ENCODE measurements at places on chromosomes 5 and 9. TPM values are rescaled to one million over a fixed set of nuclear protein-coding genes. Genes with fewer than 3 reads are reported as not detected.
A peak's percentile ranks its signal among the peaks of the same experiment; 100 is the strongest.

- peak; percentile 66 for DNase-seq
- H3K4me1 ChIP-seq, result no peaks in the 10 kb centered on the region
- H3K36me3 ChIP-seq, result no peaks in the 10 kb centered on the region
- H3K4me3 ChIP-seq, result no peak overlapping the region
- H3K27me3 ChIP-seq, result no peaks in the 10 kb centered on the region
Measured at GRCh38 chr5:1012900-1013237, 4.3 kb downstream of the NKD2 start.

DNA sequence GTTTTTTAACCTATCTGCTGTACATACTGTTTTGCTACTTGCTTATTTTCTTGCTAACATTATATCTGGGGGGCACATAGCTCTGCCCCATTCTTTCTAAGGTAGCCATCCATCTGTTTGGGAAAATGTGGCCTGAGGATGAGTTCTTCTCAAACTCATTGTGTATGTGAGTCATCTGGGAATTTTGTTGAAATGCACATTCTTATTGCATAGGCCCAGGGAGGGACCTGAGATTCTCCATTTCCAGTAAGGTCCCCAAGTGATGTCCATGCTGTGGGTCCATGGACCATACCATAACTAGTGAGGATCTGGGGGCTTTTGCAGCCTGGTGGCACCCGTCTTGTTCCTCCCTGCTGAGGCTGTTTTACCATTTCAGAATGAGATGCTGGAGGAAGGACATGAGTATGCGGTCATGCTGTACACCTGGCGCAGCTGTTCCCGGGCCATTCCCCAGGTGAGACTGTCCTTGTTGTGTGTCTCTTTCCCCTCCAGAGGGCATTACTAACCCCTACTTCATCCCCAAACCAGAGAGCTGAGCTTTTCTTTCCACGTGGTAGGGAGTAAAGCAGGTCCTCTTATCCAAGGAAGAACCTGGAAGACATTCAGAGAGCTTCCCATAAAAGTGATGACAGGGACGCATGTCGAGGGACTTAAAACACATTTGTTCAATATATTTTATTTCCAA lies 28.6 kb downstream of the CYFIP2 start:
- H3K27me3 ChIP-seq, result no peaks in the 10 kb centered on the region
- H3K4me1 ChIP-seq, result no peaks in the 10 kb centered on the region
- peaks cover 2% of the 10 kb centered on the region for H3K36me3 ChIP-seq
- no peak overlapping the region for H3K27ac ChIP-seq
- DNase-seq, result no peak

ZBTB6 gene
- 8.4 TPM for total RNA-seq

DNA sequence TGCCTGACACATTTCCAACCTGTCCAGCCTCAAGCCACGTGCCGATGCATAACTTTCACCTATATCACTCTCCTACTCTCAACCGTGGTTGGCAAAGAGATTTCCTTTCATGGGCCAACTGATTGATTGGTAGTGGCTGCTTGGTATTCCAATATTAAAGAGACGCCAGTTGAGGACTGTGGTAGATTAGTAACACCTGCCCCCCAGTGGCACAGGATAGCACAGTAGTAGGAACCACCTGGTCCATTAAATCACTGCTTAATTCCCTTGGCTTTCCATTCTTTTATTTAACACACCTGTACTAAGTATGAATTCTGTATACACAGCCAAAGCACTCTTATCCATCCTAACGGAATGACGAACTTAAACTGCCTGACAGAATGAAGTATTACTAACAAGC lies 19.1 kb upstream of the FOXB2 start:
- H3K27me3 ChIP-seq, result no peaks in the 10 kb centered on the region
- H3K4me3 ChIP-seq, result no peak overlapping the region
- no peak for DNase-seq
- H3K4me1 ChIP-seq, result no peaks in the 10 kb centered on the region
- H3K27ac ChIP-seq, result no peak overlapping the region

SPATA31E1 gene
- not detected for total RNA-seq

DNA sequence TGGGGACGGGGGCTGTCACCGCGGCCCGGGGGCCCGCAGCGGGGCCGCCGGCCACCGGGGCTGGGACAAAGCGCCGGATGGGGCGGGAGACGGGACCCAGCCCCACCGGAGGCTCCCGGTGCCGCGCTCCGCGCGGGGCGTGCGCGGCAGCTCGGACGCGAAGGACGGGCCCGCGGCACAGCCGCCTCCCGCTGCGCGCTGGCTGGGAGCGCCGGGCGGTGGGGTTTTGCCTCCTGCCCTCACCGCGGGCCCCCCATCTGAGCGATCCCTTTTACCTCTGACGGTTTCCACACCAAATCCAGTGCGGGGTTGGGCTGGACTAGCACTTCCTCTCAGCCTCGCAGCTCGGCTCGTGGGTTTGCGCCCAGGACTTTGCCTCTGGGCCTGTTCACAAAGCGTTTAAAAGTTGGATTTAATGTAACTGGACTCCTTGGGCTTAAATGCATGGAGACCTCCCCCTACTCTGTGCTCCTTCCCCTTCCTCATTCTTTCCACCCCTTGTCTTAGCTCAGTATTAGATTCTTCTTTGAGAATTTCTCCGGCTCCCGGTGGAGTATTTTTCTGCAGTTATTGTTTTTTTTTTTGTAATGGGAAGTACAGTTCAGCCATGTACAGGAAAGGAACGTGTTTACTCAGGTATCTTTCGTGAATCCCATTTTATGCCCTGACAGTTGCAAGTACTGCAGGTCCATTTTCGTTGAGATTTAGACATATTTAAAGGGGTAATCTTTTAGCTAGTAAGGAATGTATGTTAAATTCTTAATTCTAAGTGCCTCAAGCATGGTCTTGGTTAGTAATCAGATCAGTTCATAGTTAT lies 691 bp downstream of the FCHO2 start:
- H3K4me1 ChIP-seq, result no peaks in the 10 kb centered on the region
- no peaks in the 10 kb centered on the region for H3K36me3 ChIP-seq
- H3K27me3 ChIP-seq, result no peaks in the 10 kb centered on the region
- H3K27ac ChIP-seq, result peak overlapping the region; percentile 57

DNA sequence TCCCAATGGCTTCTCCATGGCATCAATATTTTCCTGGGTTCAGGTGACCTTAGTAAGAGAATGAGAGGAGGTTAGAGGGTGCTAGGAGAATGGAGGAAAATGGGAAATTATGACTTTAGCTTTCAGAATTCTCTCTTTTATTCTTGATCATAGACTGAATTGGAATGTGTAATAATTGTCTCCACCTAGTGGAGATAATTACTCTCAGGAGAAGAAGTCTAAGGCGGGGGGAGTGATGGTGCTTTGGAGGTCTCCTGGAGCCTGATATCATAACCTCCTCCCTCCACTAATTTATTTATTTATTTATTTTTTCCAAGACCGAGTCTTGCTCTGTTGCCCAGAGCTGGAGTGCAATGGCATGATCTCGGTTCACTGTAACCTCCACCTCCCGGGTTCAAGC lies 221.3 kb downstream of the GRIA1 start:
- DNase-seq, result no peak
- no peaks in the 10 kb centered on the region for H3K4me1 ChIP-seq
- H3K36me3 ChIP-seq, result no peaks in the 10 kb centered on the region
- no peak overlapping the region for H3K27ac ChIP-seq
- no peak overlapping the region for H3K4me3 ChIP-seq

GRCh38 chr5:31449174-31449573 lies 82.7 kb downstream of the DROSHA start:
- H3K4me3 ChIP-seq, result no peak overlapping the region
- H3K4me1 ChIP-seq, result no peaks in the 10 kb centered on the region
- no peak overlapping the region for H3K27ac ChIP-seq
- DNase-seq, result no peak

NUTM2G gene
- not detected for total RNA-seq

- H3K27ac ChIP-seq, result no peak overlapping the region
- H3K4me3 ChIP-seq, result no peak overlapping the region
- no peak for DNase-seq
- H3K4me1 ChIP-seq, result no peaks in the 10 kb centered on the region
Measured at GRCh38 chr5:156446526-156446925, 119.6 kb downstream of the SGCD start.

OGN gene
- total RNA-seq, result 175 TPM

DND1 gene
- 0.84 TPM for total RNA-seq

- no peak overlapping the region for H3K4me3 ChIP-seq
- no peaks in the 10 kb centered on the region for H3K4me1 ChIP-seq
- no peak for DNase-seq
- no peaks in the 10 kb centered on the region for H3K36me3 ChIP-seq
Measured at GRCh38 chr9:130937146-130938076, 1.6 kb downstream of the FIBCD1 start.

ZFP62 gene
- total RNA-seq, result 24.7 TPM

DNA sequence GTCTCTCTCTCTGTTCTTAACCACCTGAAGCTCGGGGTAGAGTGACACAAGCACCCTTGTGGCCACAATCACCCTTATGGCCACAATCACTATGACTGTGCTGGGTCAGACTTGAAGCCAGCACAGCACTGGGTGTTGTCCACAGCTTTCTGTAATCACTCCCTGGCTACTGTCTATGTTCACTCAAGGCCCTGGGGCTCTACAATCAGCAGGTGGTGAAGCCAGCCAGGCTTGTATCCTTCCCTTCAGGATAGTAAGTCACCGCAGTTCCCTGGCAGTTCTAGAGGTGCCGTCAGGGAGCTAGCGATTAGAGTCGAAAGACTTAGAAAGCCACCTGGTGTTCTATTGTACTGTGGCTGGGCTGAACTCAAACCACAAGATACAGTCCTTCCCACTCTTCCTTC lies 44.2 kb downstream of the GDA start:
- H3K36me3 ChIP-seq, result no peaks in the 10 kb centered on the region
- no peak for DNase-seq
- H3K4me1 ChIP-seq, result no peaks in the 10 kb centered on the region
- no peak overlapping the region for H3K4me3 ChIP-seq

ARSI gene
- total RNA-seq, result 0.91 TPM

DNA sequence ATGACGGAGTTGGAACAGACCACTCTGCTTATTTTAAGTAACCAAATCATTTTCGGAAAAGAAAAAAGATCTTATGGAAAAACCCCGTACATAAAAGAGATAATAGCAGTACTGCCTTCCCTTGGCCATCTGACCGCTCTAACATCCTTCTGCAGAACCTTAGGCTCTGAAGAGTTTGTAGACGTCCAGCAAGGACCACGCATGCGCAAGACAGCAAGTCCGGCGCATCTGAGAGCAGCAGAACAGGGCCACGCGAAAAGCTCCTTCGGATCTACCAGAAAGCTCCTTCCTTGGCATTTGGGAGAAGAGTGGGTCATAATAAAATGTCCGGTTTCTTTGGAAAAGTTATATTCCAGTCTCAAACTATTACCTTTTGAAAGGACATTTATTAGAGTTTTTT lies 26.8 kb downstream of the PAX5 start:
- H3K27ac ChIP-seq, result no peak overlapping the region
- no peaks in the 10 kb centered on the region for H3K4me1 ChIP-seq
- DNase-seq, result no peak
- no peak overlapping the region for H3K4me3 ChIP-seq
- no peaks in the 10 kb centered on the region for H3K36me3 ChIP-seq
- peaks cover 6% of the 10 kb centered on the region for H3K27me3 ChIP-seq

EDIL3 gene
- 154 TPM for total RNA-seq

SH2D3C gene
- 19.7 TPM for total RNA-seq

SHOC1 gene
- total RNA-seq, result not detected

FAM219A gene
- 43.9 TPM for total RNA-seq

CRHBP gene
- total RNA-seq, result 7.0 TPM

DNA sequence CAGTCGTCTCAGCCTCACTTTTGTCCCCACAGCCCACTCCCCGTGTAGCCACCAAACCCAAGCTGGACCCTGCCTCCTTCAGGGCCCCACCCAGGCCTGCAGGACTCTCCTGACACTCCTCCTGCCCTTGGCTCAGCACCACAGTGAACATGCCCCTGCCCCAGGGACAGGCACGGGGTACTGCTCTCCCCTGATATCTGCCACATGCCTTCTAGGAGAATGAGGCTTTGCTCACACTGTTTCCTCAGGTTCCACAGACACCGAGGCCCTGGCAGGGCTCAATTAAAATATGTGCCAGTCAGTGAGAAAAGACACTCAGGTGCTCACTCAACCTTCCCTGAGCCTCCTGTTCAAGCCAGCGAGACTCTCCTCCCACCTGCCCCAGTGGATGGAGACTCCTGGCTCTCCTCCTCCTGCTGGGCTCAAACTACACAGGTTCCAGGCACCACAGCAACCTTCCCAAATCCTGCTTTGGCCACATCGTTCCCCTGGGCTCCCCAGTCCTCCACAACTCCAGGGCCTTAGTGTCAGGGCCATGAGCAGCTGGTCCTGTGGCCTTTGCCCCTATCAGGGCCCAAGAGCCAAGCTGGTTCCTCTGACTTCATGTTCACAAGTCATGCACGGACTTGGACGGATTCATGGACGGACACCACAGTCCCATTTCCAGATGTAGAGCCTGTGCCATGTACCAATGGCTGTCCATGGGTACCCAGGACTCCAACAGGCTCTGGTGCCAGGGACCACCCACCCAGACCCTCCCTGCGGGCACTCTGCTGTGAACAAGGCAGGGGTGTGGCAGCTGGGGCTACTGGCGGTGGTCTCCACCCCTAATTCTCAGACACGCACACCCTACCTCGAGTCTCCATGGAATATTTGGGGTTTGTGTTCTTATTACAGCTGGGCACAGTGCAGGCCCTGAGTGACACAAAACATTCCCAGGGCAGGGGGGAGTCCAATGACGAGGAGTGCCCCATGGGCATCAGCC lies 36.6 kb downstream of the BICD2 start:
- H3K36me3 ChIP-seq, result no peaks in the 10 kb centered on the region
- H3K27ac ChIP-seq, result no peak overlapping the region
- no peak overlapping the region for H3K4me3 ChIP-seq
- H3K27me3 ChIP-seq, result no peaks in the 10 kb centered on the region
- DNase-seq, result no peak

- no peak overlapping the region for H3K4me3 ChIP-seq
- no peaks in the 10 kb centered on the region for H3K36me3 ChIP-seq
- no peak for DNase-seq
- H3K27me3 ChIP-seq, result no peaks in the 10 kb centered on the region
- H3K4me1 ChIP-seq, result no peaks in the 10 kb centered on the region
Measured at GRCh38 chr5:42929871-42930270, 110.2 kb downstream of the ANXA2R start.

- H3K4me3 ChIP-seq, result no peak overlapping the region
- H3K27ac ChIP-seq, result no peak overlapping the region
- no peak for DNase-seq
Measured at GRCh38 chr5:3300726-3301125, 294.9 kb upstream of the IRX1 start.

RGS7BP gene
- total RNA-seq, result 6.8 TPM

DNA sequence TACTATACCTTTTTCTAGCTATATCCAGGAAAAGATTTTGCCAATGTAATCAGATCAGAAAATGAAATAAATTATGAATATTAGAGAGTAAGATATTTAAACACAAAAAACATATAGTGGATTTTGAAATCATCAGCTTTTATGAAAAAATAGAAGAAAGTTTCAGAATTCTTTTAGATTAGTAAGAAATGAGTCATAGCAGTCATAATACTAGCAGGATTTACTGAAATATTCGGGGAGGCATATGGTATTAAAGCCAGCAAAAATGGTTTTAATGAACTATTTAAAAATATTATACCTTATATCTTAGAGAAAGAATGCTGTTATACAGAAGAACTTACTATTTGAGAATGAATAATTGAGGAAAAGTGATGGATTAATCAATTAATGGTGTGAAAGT lies 303.6 kb upstream of the NUDT12 start:
- H3K27ac ChIP-seq, result no peak overlapping the region
- no peak for DNase-seq
- H3K4me3 ChIP-seq, result no peak overlapping the region
- H3K27me3 ChIP-seq, result no peaks in the 10 kb centered on the region
- no peaks in the 10 kb centered on the region for H3K4me1 ChIP-seq

Measured in aorta (tissue), 5 donors.